A549 treated with DMSO at 1 μM for 4 hours (cell line): ENCODE measurements at places on chromosomes 2 and 18. TPM values are rescaled to one million over a fixed set of nuclear protein-coding genes. Genes with fewer than 3 reads are reported as not detected.

MYO7B gene
- 0.11 to 0.17 TPM (median 0.14 TPM) in 5 replicates for total RNA-seq

APOB gene
- total RNA-seq, result not detected in 5 replicates

GAREM1 gene
- total RNA-seq, result 2.0 to 3.0 TPM (median 2.9 TPM) in 5 replicates

G6PC2 gene
- total RNA-seq, result not detected in 5 replicates

NAT8 gene
- not detected in 5 replicates for total RNA-seq

ABCB11 gene
- 0.01 to 0.03 TPM (median 0.02 TPM) in 3 of 5 replicates, not detected in the others for total RNA-seq

ARHGEF33 gene
- 0.04 to 0.13 TPM (median 0.08 TPM) in 4 of 5 replicates, not detected in the other for total RNA-seq

LDLRAD4 gene
- total RNA-seq, result 0.45 to 2.0 TPM (median 1.7 TPM) in 5 replicates

MALT1 gene
- 11.1 to 15.2 TPM (median 13.6 TPM) in 5 replicates for total RNA-seq

FAM228A gene
- total RNA-seq, result not detected in 5 replicates

NYAP2 gene
- total RNA-seq, result 0.02 to 0.03 TPM (median 0.02 TPM) in 3 of 5 replicates, not detected in the others

CTAGE1 gene
- not detected in 5 replicates for total RNA-seq

TMEM182 gene
- 4.8 to 6.3 TPM (median 5.3 TPM) in 5 replicates for total RNA-seq

SFT2D3 gene
- 4.4 to 6.8 TPM (median 5.7 TPM) in 5 replicates for total RNA-seq

ALKAL2 gene
- not detected in 5 replicates for total RNA-seq

ADAM23 gene
- total RNA-seq, result 8.8 to 10.2 TPM (median 10.0 TPM) in 5 replicates

ALLC gene
- total RNA-seq, result 0.05 TPM in 1 of 5 replicates, not detected in the others

GAREM2 gene
- 6.3 to 11.5 TPM (median 7.3 TPM) in 5 replicates for total RNA-seq

ZNF521 gene
- total RNA-seq, result not detected in 5 replicates

GALR1 gene
- not detected in 5 replicates for total RNA-seq

LRP1B gene
- total RNA-seq, result not detected in 5 replicates

IL36A gene
- not detected in 5 replicates for total RNA-seq

VWC2L gene
- not detected in 5 replicates for total RNA-seq

SULT1C2 gene
- total RNA-seq, result 0.22 to 0.72 TPM (median 0.45 TPM) in 5 replicates

DSC2 gene
- 1.2 to 2.0 TPM (median 1.5 TPM) in 5 replicates for total RNA-seq

CFAP65 gene
- 0.09 to 0.19 TPM (median 0.15 TPM) in 5 replicates for total RNA-seq

BOLA3 gene
- total RNA-seq, result 121 to 158 TPM (median 132 TPM) in 5 replicates

B4GALT6 gene
- total RNA-seq, result 7.2 to 9.8 TPM (median 9.5 TPM) in 5 replicates

REG3G gene
- total RNA-seq, result not detected in 5 replicates

MBP gene
- 23.1 to 30.2 TPM (median 26.9 TPM) in 5 replicates for total RNA-seq

ALPP gene
- total RNA-seq, result 0.20 to 0.50 TPM (median 0.30 TPM) in 5 replicates

SNRPD1 gene
- 168 to 178 TPM (median 173 TPM) in 5 replicates for total RNA-seq

CFC1 gene
- total RNA-seq, result not detected in 5 replicates

TMEM200C gene
- 0.01 TPM in 1 of 5 replicates, not detected in the others for total RNA-seq

AQP12B gene
- total RNA-seq, result not detected in 5 replicates

TCF23 gene
- total RNA-seq, result not detected in 5 replicates

DNMT3A gene
- 7.0 to 10.7 TPM (median 9.7 TPM) in 5 replicates for total RNA-seq

SYT4 gene
- total RNA-seq, result not detected in 5 replicates

DAW1 gene
- total RNA-seq, result 1.6 to 2.7 TPM (median 1.7 TPM) in 5 replicates

CYRIA gene
- 0.14 to 0.23 TPM (median 0.22 TPM) in 5 replicates for total RNA-seq

PFN4 gene
- 1.1 to 1.5 TPM (median 1.2 TPM) in 5 replicates for total RNA-seq

LCT gene
- 0.02 to 0.06 TPM (median 0.02 TPM) in 5 replicates for total RNA-seq
